ENCODE measurements at places on chromosomes 4 and X.

DNA sequence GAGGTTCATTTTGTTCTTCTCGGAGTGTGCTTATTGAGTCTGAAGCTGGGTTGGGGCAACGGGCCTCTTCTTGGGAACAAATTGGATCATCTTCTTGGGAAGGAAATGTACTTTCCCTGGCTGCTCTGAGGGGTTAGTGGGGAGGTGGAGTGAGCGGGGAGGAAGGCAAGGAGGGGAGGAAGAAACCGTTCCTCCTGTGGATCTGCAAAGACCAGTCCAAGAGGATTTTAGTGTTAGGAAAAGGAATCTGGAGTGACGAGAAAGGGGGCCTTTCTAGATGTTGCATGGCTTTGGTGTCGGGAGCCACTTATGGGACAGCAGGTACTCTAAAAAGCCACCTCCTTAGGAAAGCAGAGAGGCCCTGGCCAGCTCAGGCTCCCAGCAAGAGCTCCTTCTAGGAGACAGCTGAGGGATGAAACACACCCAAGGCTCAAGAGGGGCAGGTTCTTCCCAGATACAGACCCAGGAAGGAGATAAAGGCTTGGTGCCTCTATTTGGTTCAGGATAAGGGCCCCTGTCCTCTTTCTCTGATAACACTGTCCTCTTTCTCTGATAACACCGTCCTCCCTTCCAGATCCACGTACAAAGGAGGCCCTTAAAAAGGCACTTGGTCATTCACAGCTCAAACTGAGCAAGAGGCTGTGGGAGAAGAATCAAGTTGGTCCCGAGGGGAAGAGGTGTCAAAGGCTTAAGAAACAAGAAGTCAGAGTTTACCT lies 451 bp downstream of the SOD3 start:
- no peak for DNase-seq

DNA sequence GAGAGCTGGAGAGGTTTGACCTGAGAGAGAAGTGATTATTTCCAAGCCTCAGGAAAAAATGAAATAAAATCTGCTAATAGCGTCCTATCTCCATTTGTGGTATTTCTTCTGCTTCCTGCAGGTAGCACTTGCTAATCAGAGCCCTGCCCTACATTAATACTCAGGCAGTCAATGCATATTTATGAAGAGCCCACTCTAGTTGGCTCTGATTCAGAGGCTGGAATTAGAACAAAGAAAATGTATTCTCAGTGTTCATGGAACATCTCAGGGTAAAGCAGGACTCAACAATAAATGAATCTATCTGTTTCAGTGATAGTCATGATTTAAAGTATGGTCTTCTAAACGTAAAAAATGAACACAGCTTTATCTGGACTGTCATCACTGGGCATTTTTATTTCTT lies 1.4 kb upstream of the ATP8A1 start:
- no peak for DNase-seq

DNA sequence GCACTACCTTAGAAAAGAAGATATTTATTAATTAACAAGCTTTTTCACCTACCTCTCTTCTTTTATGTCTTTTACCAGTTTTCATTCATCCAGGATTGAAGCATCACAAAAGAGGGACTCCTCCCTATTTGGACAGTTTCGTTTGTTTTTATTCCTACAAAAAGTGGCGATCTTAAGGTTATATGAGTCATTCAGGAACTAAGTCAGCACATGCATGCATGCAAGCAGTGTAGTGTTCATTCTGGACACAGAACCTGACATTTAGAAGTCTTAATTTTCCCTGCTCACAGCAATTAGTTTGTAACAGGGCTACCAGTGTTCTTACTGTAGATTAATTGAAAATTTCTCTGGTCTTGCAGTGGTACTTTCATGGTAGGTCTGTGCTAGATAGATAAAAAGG lies 47.9 kb upstream of the QRFPR start:
- no peak for DNase-seq

DNA sequence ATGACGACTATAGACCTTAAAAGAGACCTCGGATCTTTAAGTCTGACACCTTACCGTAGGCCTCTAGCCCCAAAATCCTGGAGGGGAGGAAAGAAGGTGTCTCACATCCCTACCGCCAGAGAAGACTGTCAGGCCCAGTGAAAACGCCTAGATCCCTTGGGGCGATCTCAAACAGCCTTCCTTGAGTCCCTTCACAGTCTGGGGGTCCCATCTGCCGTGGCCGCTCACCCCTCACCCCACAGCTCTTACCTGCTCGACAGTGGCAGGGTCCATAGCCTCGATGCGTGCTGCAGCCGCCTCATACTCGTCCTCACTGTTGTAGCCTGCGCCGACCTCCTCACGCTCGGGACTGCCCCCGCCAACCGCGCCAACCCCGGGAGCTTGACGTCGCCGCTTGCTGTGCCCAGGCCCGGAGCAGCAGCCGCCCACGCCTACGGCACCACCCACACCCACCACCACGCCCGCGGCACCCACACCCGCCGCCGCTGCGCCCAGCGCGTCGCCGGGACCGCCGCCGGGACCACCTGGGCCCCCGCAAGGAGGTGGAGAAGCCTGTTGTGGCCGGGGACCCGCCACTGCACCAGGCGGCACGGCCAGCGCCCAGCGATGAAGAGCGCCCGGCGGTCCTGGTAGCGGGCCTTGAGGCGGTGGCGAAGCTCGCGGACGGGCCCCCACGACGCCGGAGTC lies 536 bp downstream of the OTUD5 start:
- no peak for DNase-seq
